Stimulated activated CD8-positive, alpha-beta memory T cell treated with anti-CD3 and anti-CD28 coated beads, Interleukin-7, amount 100 ng/mL, for 4 hours (primary cell): ENCODE measurements at places on chromosomes 7 and 10.

- no peak for DNase-seq
Observed at GRCh38 chr7:73703225-73703624, 16.2 kb downstream of the STX1A start.

DNA sequence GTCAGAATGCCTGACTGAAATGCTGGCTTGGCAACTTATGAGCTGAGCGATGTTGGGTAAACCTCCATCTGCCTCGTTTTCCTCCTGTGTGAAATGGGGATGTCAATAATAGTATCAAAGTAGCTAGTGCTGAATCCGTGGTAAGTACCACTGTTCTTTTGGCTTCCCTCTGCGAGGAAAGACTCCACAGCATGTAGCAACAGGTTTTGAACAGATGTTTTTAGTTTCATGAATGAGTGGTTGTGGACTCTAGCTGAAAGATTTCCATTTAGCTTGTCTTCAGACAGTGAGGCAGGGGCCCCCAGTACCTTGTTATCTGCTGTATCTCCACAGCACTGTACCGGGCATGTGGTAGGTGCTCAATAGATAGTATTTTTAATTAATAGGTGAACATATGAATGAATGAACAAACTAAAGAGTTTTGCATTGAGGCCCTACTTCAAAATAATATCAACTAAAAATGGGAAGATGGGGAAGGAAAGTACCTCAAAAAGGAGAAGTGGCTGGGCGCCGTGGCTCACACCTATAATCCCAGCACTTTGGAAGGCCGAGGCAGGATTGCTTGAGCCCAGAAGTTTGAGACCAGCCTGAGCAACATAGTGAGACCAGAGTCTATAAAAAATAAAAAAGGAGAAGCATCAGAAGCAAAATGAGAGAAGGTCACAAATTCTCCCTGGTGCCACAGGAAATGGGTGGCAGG lies 5.6 kb upstream of the DLG5 start:
- DNase-seq: no peak

- no peak for DNase-seq
Observed at GRCh38 chr10:132706701-132707100, 79.2 kb downstream of the NKX6-2 start.

GRCh38 chr10:119680650-119681081 lies 29.5 kb downstream of the BAG3 start:
- DNase-seq: no peak

DNA sequence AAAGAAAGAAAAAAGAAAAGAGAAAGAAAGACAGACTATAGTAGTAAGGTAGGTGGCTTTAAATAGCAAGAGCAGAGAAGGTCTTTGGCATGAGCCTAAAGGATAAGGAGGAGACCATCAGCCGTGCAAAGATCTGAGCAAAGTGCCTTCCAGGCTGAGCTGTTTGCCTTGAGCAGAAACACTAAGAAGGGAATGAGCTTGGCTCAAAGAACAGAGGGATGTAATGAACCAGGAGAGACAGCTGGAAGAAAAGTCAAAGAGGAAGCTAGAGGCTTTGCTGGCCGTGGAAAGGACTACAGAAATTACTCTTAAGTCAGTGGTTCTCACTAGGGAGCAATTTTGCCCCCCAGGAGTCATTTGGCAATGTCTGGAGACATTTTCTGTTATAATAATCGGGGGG lies 228.6 kb downstream of the FGFR2 start:
- no peak for DNase-seq

- no peak for DNase-seq
Observed at GRCh38 chr7:2231992-2232765, 566 bp downstream of the MAD1L1 start.

- DNase-seq: no peak
Observed at GRCh38 chr7:72709909-72710308, 118.1 kb downstream of the TYW1B start.

- DNase-seq: no peak
Observed at GRCh38 chr7:78399033-78399769, 600.6 kb downstream of the PHTF2 start.

GRCh38 chr10:71399946-71400345 lies 3.2 kb downstream of the CDH23 start:
- no peak for DNase-seq

GRCh38 chr7:28575241-28575643 lies 162.9 kb downstream of the CREB5 start:
- DNase-seq: no peak

DNA sequence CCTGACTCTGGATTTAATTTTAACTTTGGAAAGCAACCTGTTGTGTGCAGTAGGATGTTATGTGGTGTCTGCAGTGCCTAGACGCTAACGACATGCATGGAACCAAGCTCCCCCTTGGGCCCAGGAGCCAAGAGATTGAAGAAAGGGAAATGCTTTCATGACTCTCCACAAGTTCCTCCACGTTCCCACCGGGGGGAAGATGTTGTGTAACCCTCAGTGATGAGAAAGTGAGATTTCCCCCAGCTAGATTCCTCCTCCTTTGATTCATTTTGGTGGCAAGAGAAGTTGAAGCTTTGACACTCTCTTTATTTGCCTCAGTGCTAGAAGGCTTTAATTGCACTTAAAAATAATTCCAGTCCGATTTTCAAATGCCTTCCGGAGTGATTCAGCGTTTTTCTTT lies 157.9 kb upstream of the INSYN2A start:
- DNase-seq: no peak

GRCh38 chr7:43463401-43463980 lies 119.4 kb upstream of the STK17A start:
- no peak for DNase-seq

GRCh38 chr10:84336406-84337090 lies 8.2 kb downstream of the CCSER2 start:
- DNase-seq: no peak

GRCh38 chr10:59180689-59181270 lies 4.3 kb downstream of the PHYHIPL start:
- no peak for DNase-seq

DNA sequence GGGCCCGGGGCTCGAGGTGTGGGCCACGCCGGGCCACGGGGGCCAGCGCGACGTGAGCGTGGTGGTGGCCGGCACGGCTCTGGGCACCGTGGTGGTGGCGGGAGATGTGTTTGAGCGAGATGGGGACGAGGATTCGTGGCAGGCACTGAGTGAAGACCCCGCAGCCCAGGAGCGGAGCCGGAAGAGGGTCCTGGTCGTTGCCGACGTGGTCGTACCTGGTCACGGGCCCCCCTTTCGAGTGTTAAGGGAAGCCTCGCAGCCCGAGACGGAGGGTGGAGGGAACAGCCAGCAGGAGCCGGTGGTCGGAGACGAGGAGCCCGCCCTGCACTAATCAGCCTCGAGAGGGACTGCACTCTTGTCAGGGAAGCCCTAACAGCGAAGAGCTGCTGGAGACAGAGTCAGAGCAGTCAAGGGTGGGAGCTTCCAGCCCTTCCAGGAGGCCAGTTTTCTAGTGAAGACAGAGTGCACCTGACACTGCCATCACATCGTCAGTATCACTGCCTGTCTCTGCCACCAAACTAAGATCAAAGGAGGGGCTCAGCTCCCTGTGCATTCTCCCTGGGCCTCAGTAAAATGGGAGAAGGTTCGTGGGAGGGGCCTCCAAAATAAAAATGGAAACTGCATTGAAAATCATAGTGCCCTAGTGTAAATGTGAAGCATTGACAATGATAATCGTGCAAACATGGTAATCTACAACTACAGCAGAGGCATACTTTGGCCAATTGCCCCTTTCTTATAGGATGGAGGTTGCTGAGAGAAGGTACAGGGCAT lies 1.3 kb downstream of the MBLAC1 start:
- DNase-seq: peak; percentile 6
